ENCODE measurements at places on chromosomes 3 and 15. TPM values are rescaled to one million over a fixed set of nuclear protein-coding genes. Genes with fewer than 3 reads are reported as not detected.
A peak's percentile ranks its signal among the peaks of the same experiment; 100 is the strongest.

LRRK1 gene
- total RNA-seq: 15.2 TPM

RUBCN gene
- 23.2 TPM for total RNA-seq

SPINK8 gene
- not detected for total RNA-seq

ACTC1 gene
- not detected for total RNA-seq

MESP1 gene
- under 0.01 TPM for total RNA-seq

CP gene
- total RNA-seq: 0.88 TPM

GATA2 gene
- 0.88 TPM for total RNA-seq

LRRIQ4 gene
- total RNA-seq: 0.29 TPM

DNA sequence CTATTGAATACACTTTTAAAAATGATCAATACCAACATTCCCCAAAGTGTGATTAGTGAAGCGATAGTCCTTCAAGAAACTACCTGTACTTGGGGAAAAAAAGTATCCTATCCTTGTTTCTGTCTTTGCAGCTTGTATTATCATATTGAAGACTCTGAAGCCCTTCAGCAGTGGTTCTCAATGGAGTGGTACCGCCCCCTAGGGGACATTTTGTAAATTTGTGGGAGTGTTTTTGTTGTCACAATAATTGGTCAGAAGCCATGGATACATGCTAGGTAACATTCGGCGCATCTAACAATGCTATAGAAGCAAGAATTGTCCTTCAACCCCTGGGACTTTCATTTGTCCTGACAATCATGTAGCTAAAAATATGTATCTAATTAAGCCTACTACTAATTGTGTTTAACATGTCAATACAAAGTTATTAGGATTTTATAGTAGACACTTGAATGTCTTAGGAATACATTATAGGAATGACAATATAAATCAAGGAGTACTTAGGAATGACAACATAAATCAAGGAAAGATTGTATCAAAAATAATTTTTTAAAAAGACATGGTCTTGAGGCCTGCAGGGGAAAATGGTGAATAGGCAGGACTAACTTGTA, 53.7 kb downstream of the NMD3 start:
- no peak for DNase-seq

GRCh38 chr3:155046935-155047334, 33.2 kb upstream of the MME start:
- DNase-seq: no peak

- no peak for DNase-seq
Observed at GRCh38 chr3:125643172-125643571, 47.9 kb upstream of the OSBPL11 start.

GRCh38 chr3:126855374-126855773, 127.5 kb upstream of the PLXNA1 start:
- no peak for DNase-seq

DNA sequence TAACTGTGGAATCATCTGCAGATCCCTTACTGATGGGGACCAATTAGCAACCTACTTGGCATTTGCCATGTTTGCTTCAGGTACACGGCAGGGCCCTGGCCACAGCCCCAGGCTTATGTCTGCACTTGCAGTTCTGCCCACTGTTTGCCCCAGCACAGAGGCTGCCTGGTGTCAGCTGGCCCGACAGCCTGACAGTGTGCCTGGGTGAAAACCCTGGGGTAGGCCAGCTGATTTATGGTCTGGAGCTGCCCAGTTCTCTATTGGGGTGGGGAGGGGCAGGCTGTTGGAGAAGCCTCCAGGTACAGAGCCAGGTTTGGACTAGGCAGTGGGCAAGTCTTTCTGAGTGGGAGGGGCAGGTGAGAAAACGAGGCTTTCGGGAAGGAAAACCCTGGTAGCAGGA, 11.2 kb upstream of the TGM5 start:
- DNase-seq: no peak

DNA sequence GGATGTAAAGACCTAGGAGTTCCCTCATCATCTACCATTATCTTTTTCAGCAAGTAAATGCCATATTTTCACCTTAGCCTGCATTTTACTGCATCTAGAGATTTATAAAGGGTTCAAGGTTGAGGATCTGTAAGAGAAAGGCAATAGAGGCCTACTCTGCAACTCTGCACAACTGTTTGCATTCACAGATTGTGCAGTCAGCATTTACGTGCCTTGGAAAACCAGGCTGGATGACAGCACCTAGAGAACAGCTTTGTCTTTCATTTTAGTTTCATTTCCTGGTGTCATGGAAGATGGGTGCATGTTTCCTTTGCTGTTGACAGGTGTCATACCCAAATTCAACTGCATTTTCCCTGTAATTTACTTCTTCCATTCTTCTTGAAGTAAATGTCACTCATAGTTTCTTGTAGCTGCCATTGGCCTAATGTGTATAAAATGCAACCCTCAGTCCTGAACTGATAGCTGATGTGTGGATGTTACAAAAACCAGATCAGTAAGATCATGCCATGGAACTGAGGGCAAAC, 817.5 kb downstream of the SQOR start:
- DNase-seq: no peak

GRCh38 chr3:168094580-168094876, 1.2 kb downstream of the GOLIM4 start:
- peak; percentile 80 for DNase-seq

DNA sequence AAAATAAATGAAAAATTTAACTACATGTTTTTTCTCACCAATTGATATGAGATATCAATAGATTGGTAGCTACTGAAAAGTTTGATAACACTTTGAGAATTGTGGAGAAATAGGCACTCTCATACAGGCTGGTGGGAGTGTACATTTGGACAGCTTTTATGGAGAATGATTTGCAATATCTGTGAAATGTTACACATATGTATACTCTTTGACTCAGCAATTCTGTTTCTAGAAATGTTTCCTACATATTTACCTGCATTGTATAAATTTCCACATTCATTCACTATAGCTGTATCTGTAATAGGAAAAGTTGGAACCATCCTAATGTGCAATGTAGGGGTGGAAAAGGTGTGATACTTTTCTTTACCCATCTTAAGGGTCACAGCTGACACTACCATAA, 1.9 kb upstream of the KIF23 start:
- DNase-seq: no peak

DNA sequence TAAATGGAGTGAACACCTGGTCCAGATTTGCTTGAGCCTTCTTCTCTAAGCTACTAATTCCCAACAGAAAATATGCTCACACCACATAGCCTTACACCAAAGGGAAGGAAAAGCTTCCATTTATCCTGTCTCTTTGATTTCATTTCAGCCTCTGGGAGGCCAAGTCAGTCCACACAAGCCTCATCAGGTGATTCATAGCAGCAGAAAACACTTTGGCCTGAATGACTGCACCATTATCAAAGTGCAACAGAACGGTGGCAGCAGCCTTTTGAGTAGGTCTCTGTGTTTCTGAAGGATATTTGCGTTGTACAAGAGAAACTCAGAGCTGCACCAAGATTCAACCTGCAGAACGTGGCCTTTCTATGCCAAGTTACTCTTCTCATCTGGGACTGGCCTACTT, 46.6 kb upstream of the SNRK start:
- DNase-seq: no peak

GRCh38 chr15:52281085-52282035, 14.2 kb downstream of the MYO5C start:
- no peak for DNase-seq

GRCh38 chr15:77493324-77493907, 72.7 kb downstream of the HMG20A start:
- DNase-seq: peak; percentile 65

DNA sequence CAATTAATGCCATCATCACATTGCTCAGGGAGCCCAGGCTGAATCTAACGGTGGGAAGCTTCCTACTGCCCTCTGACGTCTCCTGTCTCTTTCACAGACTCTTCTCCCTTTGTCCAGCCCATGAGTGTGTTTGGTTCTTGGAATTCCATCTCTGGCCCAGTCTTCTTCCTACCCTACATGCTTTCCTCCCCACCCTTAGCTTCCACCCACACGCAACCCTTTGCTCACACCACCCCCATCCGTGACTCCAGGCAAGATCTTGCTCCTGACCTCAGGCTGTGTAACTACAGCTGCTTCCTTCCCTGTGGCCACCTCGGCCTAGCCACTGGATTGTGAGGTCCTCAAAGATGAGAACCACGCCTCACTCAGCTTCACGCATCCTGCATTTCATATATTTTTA, 72.3 kb upstream of the THBS1 start:
- DNase-seq: no peak
